ENCODE measurements at places on chromosomes 12 and 14. TPM values are rescaled to one million over a fixed set of nuclear protein-coding genes. Genes with fewer than 3 reads are reported as not detected.

GRCh38 chr14:60951776-60952435 lies 29.0 kb downstream of the TRMT5 start:
- no peaks in the 10 kb centered on the region for H3K27me3 ChIP-seq
- no peak overlapping the region for H3K27ac ChIP-seq
- H3K36me3 ChIP-seq: no peaks in the 10 kb centered on the region
- peak; percentile 21 for DNase-seq
- H3K4me1 ChIP-seq: peaks cover 3% of the 10 kb centered on the region

FOXG1 gene
- under 0.01 TPM for total RNA-seq

TAS2R8 gene
- total RNA-seq: 0.04 TPM

DNA sequence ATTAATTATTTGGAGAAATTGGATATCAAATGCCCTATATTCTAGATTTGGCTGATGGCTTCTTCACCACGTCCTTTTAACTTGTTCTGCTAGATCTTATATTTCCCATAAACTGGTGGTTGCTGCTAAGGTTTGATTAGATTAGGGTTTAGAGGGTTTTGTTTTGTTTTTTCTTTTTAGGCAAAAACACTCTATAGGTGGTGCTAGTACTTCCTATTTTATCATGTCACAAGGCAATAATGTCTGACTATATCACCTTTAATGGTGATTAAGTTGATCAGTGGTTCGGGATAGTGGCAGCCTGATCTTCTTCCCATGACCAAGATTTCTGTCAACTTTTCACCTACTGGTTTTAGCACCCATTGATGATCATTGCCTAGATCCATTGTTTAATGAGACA lies 455.1 kb downstream of the RAD51B start:
- no peak overlapping the region for H3K4me3 ChIP-seq
- DNase-seq: no peak
- H3K4me1 ChIP-seq: peaks cover 4% of the 10 kb centered on the region
- no peaks in the 10 kb centered on the region for H3K27me3 ChIP-seq
- no peaks in the 10 kb centered on the region for H3K36me3 ChIP-seq

OVCH1 gene
- total RNA-seq: 0.35 TPM

MIP gene
- not detected for total RNA-seq

GRCh38 chr12:119020406-119021360 lies 39.3 kb downstream of the SRRM4 start:
- H3K4me1 ChIP-seq: no peaks in the 10 kb centered on the region
- no peak for DNase-seq
- H3K27ac ChIP-seq: no peak overlapping the region
- H3K27me3 ChIP-seq: no peaks in the 10 kb centered on the region

TPH2 gene
- total RNA-seq: not detected

- no peak overlapping the region for H3K4me3 ChIP-seq
- no peaks in the 10 kb centered on the region for H3K27me3 ChIP-seq
- H3K36me3 ChIP-seq: peaks cover 45% of the 10 kb centered on the region
These were observed 10.7 kb downstream of the TTC5 start for GRCh38 chr14:20295067-20295466.

DNA sequence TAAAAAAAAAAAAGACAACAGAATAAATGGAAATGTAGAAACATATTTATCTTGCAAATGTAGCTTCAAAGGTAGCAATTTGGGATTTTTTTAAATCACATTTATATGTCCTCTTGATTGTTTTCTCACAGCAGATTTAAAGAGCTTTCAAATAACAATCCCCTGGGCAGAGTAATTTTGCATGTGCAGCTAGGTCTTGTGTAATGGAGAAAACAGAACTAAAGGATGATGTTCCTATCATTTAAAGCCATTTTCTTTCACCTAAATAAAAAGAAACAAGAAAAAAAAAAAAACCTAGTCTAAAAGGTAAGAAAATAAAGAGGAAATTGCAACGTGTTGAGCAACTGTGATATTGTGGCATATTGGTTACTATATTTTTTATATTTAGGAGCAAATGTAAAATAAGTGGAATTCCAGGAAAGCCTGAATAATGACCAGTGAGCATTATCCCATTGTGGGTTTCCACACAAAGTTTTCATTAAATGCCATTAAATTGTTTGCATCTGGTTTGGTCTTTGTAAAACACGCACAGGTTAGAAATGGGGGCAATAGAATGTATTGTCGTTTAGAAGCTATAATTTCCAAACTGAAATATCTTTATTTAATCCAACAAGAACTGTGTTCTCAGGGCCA lies 215.6 kb downstream of the SLC6A15 start:
- H3K27ac ChIP-seq: no peak overlapping the region
- no peaks in the 10 kb centered on the region for H3K36me3 ChIP-seq
- H3K27me3 ChIP-seq: no peaks in the 10 kb centered on the region
- H3K4me1 ChIP-seq: no peaks in the 10 kb centered on the region
- DNase-seq: peak; percentile 65

All from muscle of leg (tissue), 16 donors.